ENCODE measurements at places on chromosomes 4 and X. TPM values are rescaled to one million over a fixed set of nuclear protein-coding genes. Genes with fewer than 3 reads are reported as not detected.

The TMEM47 gene
- 128 TPM for total RNA-seq

The SSX4 gene
- not detected for total RNA-seq

The NAT8L gene
- total RNA-seq, result 0.26 TPM

The SORCS2 gene
- total RNA-seq, result 0.17 TPM

The PFKFB1 gene
- total RNA-seq, result not detected

The CNKSR2 gene
- total RNA-seq, result 0.33 TPM

The CFAP299 gene
- 16.2 TPM for total RNA-seq

The AKAP14 gene
- not detected for total RNA-seq

The FGB gene
- not detected for total RNA-seq

The FAM53A gene
- 0.77 TPM for total RNA-seq

The CPE gene
- total RNA-seq, result 51.7 TPM

The LIMCH1 gene
- 2.8 TPM for total RNA-seq

The NHSL2 gene
- total RNA-seq, result 4.1 TPM

The DDIT4L gene
- total RNA-seq, result 6.4 TPM
